Inflammatory macrophage (primary cell): ENCODE measurements at places on chromosomes 4 and X.

GRCh38 chr4:98602270-98602669 is 56.1 kb downstream of the TSPAN5 start:
- DNase-seq: no peak

DNA sequence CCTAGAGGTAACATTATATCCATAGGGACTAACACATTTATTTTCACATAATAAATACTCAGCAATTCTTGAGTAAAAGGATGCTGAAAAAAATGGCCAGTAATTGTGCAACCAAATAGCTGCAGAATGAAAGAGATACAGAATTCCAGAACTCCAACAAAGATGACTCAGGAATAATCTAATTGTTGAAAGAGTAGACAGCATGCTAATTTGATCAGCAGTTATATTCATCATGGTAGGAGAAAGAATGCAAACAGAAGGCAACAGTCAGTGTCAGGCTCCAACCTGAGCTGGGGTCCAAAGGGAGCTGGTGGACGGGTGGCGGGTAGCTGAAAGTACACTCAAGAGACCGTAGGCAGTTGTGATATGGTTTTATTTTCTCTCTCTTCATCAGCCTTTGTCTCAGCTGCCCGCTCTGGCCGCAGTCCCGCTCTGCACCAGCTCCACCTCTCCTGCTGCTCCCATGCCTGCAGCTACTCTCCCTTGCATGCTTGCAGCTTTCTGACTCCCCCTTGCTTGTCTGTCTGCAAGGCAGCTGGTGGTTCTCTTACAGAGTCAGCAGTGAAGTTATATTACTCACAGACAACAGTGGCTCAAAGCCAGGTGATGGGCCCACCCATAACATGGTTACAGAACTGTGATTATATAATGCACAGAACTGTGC is 1150.1 kb downstream of the STIM2 start:
- DNase-seq: no peak

GRCh38 chr4:7547368-7548040 is 112.8 kb upstream of the PSAPL1 start:
- no peak for DNase-seq

DNA sequence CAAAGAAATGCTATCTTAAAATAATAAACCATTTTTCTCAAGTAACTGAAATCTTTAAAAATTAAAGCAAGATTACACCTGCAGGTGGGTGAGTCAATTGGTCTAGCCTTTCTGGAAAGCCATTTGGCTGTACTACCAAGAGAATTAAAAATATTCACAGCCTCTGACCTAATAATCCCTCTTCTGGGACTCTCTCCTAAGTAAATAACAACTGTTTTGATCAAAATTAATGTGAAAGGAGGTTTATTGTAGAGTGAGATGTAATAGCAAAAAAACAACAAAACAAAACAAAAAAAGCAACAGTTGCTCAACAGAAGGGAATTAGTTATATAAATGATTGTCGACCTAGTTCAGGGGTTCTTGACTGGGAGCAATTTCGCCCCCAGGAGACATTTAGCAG is 89.0 kb downstream of the GEMIN8 start:
- no peak for DNase-seq

GRCh38 chr4:54687887-54688841 is 30.4 kb downstream of the KIT start:
- peak; percentile 64 for DNase-seq

DNA sequence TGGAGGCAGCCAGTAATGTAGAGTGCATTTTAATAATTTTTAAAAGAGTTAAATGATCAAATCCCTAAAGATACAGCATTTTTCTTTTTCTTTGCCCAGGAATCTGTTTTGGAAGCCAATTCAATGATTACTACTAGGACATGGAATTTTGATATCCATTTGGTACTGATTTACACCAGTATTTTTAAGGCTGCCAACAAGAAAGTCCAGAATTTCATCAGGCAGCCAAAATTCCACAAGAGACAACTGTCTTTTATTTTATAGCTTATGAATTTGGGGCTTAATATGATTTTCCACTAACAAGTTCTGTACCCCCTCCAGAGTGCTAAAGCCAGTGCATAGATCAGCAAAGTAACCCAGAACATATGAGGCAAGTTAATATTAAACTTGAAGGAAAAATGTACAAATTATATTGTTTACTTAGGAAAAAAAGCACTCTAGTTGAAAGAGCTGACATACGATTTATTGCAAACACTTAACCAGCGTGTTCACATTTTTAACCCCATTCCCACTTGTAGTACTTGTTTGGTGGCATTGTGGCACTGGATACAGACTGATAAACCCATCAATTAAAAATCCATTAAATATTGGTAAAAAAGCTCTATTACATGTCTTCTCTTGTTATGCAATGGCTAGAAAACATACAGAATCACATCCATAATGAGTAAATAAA is 259.7 kb downstream of the DCHS2 start:
- DNase-seq: no peak

GRCh38 chrX:20767346-20767745 is 500.6 kb upstream of the RPS6KA3 start:
- no peak for DNase-seq
